ENCODE measurements at places on chromosomes 16 and 17.

DNA sequence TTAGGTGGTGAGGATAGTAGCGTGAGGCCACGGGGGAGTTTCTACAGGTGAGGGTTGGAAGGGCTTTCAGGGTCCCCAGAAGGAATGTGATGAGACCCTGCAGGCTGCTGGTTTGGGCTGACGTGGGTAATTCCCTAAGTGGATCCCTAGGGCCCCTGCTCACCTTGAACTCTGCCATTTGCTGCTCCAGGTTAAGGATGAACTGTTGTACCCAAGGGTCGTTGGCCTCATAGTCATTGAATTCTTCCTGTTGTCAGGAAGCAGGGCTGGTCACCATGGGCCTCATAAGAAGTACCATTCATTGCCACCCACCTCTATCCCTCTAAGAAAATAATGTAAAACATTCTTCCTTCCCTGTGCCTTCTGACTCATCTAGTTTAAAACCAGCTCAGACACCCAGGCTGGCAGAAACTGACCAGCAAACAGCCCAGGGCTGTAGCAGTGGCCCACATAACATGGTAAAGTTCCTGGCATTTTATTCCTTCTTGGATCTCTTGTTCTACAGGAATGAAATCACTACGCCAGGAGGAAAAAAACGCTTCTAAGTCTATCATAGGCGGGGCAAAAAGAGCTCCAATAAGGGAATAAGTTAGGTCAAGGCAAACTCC lies 27.6 kb downstream of the FCSK start:
- no peak for DNase-seq

GRCh38 chr17:75390982-75391381 lies 14.5 kb downstream of the GRB2 start:
- no peak for DNase-seq

DNA sequence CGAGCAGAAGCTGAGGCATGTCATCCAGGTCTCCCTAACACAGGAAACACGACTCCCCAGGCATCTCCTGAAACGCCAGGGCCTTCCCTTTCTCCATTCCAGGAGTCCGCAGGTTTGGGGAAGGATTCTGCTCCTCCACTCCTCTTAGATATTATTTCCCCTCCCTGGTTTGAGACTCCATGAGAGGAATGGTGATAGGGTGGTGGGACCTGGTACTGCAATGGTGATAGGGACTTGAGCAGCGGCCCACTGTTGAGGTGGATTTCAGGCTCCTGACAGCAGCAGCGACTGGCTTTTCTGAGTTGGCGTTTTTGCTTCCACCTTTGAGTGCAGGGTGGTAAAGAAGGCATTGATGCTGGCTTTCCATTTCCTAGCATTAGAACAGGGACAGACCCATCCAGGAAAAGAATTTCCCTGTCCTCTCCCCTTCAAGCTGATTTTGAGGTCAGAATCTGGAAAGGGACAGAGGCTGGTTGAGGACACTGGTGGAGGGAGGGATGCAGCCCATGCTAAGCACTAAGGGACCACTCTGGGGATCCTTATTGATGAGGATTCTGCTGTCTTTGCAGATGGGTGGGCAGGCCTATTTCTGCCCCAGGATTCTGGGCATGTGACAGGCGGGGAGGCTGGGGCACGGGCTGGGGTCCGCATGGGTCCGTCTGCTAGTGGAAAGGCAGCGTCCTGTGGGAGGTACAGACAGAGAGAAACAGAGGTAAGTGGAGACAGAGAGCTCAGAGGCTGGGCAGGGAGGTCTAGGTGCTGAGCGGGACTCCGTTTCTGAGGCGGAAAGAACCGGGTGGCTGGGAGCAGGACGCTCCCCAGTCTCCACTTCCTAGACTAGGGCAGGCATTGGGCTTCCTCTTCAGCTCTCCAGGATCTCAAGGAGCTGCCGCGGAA lies 1.3 kb upstream of the TBX4 start:
- no peak for DNase-seq

DNA sequence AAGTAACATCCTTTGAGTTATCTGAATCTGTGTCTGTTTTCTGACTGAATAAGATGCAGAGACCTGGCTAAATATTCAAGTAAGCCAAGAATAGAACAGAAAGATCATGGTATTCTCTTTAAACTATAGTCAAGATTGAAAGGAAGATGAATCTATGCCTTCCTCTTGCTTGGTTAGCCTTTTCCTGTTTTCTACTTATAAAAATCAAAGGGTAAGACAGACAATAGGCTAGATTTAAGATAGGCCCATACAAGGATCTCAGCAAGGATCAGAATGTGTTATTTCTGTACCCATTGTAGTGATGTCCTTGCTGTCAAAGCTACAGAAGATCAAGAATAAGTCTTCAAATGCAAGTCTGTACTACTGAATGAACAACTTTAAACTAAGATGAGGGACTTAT lies 7.0 kb upstream of the CDR2 start:
- no peak for DNase-seq

DNA sequence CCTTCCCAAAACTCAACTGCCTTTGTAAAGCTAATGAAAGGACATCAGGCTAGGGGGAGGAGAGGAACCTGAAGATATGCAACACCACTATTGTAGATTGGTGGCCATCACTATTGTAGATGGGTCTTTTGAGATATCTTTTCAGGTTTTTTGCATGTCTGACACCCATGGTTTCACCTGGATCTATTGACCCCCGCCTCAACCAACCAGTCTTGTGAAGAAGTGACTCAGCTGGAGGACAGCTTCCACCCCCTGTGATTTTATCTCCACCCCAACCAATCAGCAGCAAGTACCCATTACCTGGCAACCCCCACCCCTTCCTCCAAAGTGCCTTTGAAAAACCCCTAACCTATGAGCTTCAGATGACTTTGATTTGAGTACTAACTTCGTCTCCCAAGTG lies 382.6 kb upstream of the GOT2 start:
- DNase-seq: no peak

DNA sequence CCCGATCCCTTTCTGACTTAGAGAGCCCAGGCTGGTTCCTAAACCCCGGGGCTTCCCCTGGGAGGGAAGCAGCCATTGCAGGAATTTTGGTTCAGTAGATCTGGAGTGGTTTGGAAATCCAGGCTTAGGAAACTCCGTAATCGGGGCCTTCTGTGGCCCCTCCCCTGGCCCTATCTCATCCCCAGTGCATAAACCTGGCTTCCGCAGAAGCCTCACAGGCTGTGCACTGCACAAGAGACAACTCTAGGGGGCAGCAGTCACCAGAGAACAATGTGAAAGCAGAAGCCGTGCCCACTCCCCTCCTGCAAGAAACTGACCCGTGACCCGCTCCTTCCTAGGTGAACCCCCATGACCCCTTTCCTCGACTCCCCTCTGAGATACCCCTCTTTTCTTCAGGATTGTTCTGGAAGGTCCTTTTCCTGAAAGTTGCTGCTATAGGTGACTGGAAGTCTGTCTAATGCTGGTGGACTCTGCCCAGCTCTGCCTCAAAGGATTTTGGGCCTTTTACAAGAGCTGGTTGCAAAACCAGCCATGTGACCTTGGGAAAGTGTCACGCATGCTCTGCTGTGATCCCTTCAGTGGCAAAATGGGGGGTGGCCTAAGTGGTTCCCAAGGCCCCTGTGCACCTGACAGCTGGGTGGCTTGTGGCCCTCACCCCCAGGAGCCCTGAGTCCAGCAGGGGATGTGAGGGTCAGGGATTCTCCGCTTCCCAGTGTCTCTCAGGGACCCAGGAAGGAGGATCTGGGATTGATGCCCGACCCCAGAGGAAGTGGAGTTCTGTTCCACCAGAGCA lies 14.4 kb downstream of the GUCY2D start:
- DNase-seq: no peak

DNA sequence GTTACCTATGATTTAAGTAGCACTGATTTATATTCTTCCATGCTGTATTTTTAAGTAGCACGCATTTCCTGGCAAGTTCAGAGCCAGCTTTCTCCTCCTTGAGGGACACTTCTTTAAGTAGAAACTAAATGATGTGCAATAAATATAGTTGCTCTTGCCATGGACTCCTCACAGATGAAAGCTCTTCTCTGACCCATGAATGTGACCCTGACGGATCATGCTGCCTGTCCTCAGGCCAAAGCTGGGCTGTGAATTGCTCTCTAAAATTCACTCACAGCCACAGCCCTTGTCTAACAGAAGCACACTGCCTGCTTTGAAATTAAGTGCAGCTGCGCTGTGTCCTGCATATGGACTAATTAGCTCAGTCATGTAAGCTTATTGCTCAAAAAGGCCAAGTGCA lies 438.8 kb downstream of the PMP22 start:
- DNase-seq: no peak

DNA sequence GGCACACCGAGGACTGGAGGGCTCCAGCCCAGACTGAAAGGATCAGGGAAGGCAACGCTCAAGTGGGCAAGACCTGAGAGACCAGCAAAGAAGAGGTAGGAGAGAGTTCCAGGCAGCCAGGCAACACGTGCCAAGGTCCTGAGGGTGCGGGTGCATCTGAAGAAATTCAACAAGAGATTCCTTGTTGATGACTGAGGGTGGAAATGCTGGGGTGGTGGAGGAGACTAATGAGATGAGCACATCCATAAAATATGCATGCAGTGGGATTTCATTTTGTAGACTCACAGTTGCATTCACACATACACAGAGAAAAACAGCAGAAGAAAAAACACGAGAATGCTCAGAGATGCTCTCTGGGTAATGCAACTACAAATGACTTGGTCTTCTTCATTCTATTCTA lies 154.8 kb upstream of the FOXF1 start:
- no peak for DNase-seq

GRCh38 chr16:49464877-49465504 lies 91.4 kb downstream of the C16orf78 start:
- DNase-seq: no peak

DNA sequence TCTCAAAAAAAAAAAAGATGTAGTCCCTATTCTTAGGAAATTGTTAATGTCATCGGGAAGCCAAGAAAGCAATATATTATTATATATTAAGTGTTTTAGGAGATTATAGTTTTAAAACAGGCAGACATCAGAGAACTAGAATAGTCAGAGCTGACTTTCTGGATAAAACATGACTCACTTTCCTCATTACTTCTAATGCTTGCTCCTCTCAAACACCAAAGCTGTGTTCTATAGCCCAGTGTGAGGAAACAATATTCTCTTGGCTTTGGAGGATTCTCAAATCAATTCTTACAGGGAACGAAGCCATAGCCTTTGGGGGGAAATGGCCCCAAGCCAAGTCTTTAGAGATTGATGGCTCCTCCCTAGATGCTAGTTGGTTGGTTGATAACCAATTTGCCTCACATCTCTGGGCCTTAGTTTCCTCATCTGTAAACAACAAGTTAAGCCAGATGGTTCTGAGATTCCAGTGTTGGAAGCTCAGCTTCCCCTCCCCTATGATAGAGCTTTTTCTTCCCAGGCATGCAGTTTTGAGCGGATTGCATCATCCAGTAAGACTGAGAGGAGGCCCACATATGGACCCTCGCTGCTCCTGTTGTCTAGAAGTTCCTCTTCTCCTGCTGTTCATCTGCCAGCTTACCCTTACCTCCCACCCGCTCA lies 12.4 kb downstream of the NMT1 start:
- no peak for DNase-seq

GRCh38 chr16:81061871-81062608 lies 15.0 kb downstream of the C16orf46 start:
- no peak for DNase-seq

- no peak for DNase-seq
These were observed 659.2 kb upstream of the SOX9 start for GRCh38 chr17:71461498-71462169.

DNA sequence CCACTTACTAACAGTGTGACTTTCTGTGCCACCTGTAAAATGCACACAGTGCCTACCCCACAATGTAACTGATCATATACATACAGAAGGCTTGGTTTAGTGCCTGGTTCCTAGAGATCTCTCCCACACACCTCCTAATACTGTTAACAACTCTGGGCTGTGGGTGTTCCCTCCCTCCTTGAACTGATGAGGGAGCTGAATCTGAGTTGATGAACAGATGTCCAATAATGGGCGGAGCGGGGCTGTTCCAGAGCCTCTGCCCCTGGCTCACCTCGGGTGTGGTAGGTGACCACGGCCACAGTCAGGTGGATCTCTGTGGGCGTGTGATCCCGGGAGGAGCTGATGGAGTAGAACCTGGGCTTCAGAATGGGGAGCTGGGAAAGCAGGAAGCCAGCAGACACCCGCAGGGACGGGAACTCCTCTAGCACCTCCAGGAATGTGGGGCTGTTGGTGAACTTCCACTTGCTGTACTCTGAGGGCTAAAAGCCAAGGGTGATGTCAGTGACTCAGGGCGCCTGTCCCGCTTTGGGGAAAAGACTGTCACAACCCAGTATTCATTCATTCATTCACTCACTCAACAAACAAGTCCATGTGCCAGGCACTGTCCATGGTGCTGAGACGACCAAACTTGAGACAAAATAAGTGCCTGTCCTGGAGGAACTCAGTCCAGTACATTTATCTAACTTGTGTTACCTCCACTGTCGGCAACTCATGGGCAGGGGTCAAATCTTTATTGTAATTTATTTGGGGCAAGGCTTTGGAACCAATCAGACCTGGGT lies 37.6 kb downstream of the NOS2 start:
- DNase-seq: no peak

GRCh38 chr17:31580706-31581490 lies 189.4 kb downstream of the RAB11FIP4 start:
- DNase-seq: no peak

GRCh38 chr16:35598696-35599332 lies 2139.4 kb downstream of the TP53TG3F start:
- DNase-seq: no peak

DNA sequence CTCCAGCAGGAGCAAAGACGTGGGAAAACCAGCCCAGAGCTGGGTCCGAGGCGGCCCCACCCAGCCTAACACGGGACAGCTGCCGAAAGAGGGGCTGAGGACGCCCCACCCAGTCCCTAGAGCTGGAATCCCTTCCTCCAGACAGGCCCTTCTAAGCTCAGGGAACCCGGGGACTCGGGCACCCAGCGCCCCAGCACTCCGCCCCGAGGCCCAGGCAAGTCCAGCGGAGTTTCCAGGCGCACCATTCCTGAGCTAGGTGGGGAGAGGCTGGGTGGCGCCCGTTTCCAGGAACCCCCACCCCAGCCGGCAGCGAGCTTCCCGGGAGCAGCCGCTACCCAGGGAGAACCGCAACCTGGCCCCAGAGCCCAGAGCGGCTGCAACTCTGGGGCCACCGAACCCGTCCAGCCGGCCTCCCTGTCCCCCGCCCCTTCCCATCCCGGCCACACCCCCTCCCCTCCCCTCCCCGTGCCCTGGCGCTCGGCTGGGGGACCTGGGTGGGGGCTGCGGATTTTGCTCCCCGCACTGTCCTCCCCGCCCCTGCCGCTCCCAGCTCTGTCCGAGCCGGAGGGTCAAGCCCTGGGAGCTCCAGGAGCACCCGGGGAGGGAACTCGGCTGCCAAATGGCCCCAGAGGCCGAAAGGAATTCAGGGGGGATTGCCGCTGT lies 536 bp downstream of the TMC6 start:
- DNase-seq: no peak

DNA sequence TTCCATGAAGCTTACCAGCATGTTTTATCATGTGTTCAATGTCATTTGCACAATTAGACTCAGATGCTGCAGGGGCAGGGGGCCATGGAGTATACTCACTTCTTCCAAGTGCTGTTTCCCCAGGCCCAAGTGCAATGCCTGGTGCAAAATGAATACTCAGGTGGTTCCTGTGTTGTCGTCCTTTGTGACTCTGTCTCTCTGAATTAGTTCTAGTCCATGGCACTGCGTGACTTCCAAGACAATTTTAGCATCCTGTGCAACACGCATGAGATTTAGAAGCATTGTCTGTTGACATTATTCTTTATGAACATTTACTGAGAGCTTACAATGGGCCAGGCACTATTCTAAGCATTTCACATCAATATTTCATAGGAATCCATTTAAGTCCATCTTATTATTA lies 769.7 kb upstream of the RBFOX1 start:
- no peak for DNase-seq

- no peak for DNase-seq
These were observed 18.6 kb upstream of the TNFSF12 start for GRCh38 chr17:7530023-7530900.

Data from stimulated activated CD8-positive, alpha-beta memory T cell treated with anti-CD3 and anti-CD28 coated beads, Interleukin-15, amount 100 ng/mL, for 48 hours (primary cell).